ENCODE measurements at places on chromosomes 13 and 19. TPM values are rescaled to one million over a fixed set of nuclear protein-coding genes. Genes with fewer than 3 reads are reported as not detected.

Gene RSPH6A
- polyA plus RNA-seq, result not detected

Gene CASP14
- polyA plus RNA-seq, result not detected

DNA sequence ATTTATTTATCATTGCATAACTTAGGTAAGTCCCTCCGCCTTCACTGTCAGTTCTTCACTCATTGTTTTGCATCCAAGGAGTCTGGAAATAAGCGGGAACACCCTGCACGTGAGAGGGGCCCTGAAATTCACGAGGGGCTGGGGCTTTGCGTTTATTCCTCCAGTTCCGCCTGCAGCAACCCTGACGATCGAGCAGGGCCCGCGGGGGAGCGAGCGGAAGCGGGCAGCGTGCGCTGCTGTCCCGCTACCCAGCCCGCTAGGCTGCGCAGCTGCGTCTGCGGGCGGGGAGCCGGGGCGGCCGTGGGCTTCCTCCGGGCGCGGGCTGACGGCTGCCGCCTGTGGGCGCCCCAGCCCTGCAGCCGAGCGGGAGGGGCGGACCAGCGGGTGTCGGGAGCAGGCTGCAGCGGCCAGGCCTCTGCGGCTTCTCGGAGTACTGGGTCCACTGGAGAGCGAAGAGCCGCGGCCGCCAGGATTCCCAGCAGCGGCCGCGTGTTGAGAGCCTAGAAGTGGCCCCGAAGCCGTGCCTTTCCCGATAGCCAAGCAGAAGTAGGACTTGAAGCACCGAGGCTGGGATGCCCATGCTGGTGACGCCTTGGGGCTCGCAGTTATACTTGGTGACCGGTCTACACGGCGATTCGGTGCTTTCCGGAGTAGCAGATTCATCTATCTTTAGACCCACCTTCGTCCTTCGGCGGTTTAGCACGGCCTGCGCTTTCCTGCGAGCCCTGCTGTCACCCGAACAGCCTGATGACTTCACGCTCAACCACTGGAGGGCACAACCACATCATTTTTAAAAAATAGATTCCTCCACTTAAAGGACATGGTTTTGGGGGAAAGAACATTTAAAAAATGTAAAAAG, 32.9 kb upstream of the SACS start:
- peak; percentile 73 for DNase-seq

DNA sequence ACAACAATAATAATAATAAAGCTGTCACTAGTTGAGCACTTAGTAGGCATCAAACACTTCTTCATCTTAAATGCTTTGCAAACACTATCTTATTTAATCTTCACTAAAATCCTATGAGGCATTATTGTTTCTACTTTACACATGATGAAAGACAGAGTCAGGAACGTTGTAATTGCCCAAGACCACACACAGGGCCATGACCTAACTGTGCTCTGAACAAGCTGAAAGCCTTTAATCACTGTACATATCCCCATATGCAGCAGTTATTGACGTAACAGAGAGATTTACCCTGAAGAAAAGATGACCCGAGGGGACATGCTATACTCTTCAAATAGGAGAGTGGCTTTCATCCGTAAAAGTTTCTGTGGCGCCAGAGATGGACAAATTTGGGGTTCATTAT, 53.0 kb downstream of the SACS start:
- DNase-seq, result no peak

- DNase-seq, result peak; percentile 43
Measured at GRCh38 chr19:47839913-47840312, 18.2 kb downstream of the CRX start.

Gene LILRA6
- polyA plus RNA-seq, result 0.39 TPM

GRCh38 chr13:99264051-99264450, 5.9 kb upstream of the GPR18 start:
- no peak for DNase-seq

DNA sequence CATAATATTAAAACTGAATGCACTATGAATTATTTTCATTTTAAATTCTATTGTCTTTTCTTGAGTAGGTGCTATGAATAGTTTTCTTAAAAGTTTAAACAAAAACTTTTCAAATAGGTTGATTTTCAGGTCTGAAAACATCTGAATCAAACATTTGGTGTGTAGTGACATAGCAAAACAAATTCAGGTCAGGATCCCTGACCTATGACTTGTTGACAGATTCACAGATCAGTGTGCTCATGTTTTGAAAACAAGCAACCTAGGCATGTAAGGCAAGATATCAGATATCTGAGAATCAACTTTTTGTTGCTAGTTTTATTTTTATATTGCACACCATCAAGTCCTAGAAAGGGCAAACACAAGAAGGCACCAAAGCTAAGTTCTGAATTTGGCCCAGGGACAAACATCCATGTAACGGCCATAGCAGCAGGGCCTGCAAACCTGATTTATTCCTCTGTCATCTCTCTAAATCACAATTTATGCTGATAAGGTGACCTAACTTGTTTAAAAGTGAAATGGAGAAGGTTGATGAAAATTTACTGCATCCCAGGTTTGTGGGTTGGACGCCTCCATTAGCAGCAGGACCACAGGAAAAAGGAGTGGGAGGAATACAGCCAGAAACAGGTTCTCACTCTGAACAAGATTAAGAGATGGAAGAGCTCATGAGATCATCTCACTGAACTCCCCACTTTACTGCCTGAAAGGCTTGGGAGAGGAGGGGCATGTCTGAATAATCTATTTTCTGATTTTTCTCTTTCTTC, 337.7 kb downstream of the KCNRG start:
- no peak for DNase-seq

- no peak for DNase-seq
Measured at GRCh38 chr13:112955271-112955937, 13.6 kb upstream of the MCF2L start.

Gene CD33
- polyA plus RNA-seq, result 1.5 TPM

Measured in right renal cortex interstitium (tissue), 3 donors.